ENCODE measurements at places on chromosomes 6 and 20.
A peak's percentile ranks its signal among the peaks of the same experiment; 100 is the strongest.

- DNase-seq = peak; percentile 14
Measured at GRCh38 chr6:26223228-26223627, 136.0 kb downstream of the HFE start.

DNA sequence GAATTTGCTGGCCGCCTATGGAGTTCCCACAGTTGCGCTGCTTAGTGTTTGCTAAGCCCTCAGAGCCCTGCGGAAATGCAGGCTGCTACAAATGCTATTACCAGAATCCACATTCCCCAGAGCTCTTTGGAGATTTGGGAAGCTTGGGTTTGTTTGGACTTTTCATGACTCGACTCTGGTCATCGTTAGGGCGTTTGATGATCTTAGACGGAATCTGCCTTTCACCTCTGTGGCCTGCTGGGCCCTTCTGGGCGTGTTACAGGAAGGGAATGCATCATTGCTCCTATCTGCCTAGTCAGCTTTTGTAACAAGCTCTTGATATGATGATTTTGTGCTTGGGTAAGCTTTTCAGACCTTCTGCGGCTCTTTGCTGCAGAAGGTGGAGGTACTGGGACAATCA lies 50.8 kb downstream of the EYA2 start:
- no peak for DNase-seq

GRCh38 chr20:24337069-24337468 lies 132.4 kb upstream of the SYNDIG1 start:
- no peak for DNase-seq

DNA sequence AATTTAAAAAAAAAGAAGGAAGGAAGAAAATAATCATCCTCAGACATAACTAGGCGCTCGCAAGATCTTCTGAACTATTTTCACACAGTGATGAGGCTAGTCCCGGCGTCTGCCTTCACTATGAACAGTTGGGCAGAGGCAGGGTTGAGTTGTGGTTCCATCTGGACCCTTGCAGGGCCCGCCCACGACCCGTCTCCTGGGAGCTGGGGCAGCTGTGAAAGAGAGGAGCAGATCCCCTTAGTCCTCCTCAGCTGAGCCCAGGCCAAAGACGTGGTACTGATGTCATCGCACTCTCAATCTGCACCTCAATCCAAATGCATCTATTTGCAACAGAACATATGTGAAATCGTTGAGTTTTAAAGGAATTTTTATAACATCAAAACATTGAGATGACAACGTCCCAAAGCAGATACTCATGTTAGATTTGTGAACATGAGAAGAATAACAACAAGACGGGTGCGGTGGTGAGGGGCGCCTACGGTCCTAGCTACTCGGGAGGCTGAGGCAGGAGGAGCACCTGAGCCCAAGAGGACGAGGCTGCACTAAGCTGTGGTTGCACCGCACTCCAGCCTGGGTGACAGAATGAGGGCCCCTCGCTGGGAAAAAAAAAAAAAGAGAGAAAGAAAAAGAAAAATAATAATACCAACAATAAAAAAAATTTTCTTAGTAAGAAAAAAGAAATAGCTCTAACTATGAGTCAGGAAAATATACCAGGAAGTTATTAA lies 15.3 kb downstream of the TCFL5 start:
- no peak for DNase-seq

- DNase-seq = no peak
Measured at GRCh38 chr20:33656010-33656782, 5.9 kb upstream of the C20orf144 start.

DNA sequence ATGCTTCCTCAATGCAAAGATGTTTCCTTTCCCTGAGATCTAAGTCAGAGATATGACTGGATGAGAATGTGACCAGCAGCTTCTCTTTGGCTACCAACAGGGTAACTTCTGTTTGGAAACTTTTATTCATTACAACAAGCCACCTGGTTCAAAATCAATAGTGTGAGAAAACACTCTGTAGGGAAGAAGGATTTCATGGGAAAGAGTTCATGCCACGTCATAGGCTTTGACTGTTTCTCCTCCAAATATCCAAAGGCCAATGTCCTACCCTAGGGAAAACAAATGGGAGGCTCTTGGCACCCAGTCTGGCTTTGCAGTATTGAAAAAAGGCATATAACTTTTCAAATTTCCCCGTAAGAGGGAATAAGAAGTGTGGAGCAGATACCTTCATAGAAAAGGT lies 245.5 kb downstream of the FNDC1 start:
- no peak for DNase-seq

- DNase-seq = no peak
Measured at GRCh38 chr6:128350416-128351254, 169.8 kb downstream of the PTPRK start.

- no peak for DNase-seq
Measured at GRCh38 chr6:124970763-124971162, 8.5 kb downstream of the RNF217 start.

GRCh38 chr6:84553527-84553926 lies 210.9 kb downstream of the TBX18 start:
- DNase-seq = no peak

GRCh38 chr6:145073811-145074210 lies 661.5 kb downstream of the EPM2A start:
- no peak for DNase-seq

DNA sequence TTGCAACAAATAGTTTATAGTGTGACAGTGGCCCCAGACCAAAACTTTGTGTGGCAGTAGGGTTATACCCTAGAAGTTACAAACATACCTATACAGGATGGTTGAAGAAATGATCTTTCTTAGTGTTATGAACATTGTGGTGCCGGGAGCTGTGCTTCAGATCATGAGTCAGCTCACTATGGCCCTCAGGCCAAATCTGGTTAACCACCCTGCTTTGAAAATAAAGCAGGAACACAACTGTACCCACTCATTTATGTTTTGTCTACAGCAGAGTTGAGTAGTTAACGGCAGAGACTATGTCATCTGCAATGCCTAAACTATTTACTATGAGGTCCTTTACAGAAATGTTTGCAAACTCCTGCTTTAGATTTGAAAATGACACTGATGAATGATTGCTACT lies 24.3 kb downstream of the AKAP7 start:
- DNase-seq = no peak

GRCh38 chr6:70706491-70707123 lies 38.9 kb downstream of the SMAP1 start:
- DNase-seq = peak; percentile 22

DNA sequence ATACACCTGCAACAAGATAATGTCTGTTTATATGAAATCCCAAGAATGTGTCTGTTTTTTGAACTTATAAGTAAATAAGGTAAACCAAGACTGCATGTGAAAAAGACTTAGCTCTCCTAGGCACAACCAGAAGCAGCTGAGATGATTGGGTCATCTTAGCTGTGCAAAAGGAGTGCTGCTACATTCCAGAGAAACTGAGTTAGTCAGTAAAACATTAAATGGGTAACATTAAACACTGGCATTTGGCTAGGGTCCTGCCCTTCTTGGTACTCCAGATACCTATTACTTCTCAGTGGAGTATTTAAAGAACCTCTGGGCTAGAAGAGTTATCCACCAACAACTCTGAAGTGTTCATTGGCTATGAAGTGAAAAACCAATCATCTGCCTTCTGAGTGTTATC lies 47.8 kb downstream of the ILRUN start:
- no peak for DNase-seq

- no peak for DNase-seq
Measured at GRCh38 chr20:14478126-14478525, 140.7 kb upstream of the FLRT3 start.

DNA sequence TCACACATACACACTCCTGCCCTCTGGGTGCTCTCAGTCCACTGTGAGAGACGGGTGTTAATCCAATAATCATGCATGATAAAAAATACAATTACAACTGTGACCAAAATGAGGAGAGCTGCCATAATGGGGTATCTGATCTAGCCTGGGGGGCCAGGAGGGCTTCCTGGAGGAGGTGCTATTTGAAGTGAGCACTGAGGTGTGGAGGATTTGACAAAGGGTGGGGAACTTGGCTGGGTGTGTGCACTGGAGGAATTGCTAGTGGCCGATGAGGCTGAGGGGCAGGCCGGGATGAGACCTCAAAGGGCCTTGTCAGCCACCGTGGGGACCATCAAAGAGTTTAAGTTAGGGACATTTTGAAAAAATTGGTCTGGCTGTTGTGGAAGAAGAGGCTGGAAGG lies 34.8 kb downstream of the VSTM2L start:
- no peak for DNase-seq

- no peak for DNase-seq
Measured at GRCh38 chr6:135105710-135106109, 51.1 kb upstream of the HBS1L start.

DNA sequence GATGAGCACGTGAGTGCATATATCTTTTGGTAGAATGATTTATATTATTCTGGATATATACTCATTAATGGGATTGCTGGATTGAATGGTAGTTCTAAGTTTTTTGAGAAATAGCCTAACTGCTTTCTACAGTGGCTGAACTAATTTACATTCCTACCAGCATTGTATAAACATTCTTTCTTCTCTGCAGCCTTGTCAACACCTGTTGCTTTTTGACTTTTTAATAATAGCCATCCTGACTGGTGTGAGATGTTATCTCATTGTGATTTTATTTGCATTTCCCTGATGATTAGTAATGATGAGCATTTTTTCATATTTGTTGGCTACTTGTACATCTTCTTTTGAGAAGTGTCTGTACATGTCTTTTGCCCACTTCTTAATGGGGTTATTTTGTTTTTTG lies 116.3 kb downstream of the ADTRP start:
- DNase-seq = no peak

GRCh38 chr6:170162775-170163404 lies 128.0 kb downstream of the DLL1 start:
- DNase-seq = no peak

GRCh38 chr6:53375847-53376246 lies 27.1 kb upstream of the ELOVL5 start:
- DNase-seq = no peak

DNA sequence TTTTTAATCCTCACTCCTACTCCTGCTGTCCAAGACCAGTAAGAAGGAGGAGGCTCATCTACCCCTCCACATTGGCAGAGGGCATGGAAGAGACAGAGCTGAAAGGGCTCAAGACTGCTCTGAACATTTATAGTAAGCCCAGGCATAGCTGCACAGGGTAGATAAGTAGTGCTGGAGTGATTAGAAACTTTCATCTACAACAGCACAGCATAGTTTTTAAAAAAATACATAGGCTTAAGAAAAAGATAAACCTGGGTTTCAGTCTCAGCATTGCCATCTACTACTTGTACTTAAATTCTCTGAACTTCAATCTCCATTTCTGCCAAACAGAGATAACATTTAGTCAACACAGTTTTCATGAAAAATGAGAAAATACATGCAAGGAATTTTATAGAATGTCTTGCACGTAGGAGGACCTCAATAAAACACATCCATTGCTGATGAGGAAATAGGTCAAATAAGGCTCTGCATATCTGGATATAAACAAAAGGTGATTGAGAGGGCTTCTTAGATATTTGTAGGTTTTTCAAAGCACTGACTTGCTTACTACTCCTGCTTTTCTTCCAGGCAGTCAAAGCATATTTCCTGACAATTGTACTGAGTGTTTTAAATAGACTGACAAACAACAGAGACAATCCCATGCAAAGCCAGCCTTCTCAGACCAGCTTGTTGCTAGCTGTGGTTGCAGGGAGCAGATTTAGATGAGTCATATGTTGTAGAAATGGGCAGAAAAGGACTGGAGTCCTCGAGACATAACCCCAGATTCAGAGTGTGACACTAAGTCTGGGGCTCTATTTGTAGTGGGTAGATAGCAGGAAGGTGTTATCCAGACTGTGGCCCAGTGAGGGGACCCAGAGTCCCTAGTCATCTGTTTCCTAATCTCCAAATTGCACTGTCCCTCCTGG lies 107.4 kb upstream of the TAB2 start:
- no peak for DNase-seq

- DNase-seq = no peak
Measured at GRCh38 chr6:132760256-132760655, 2.6 kb upstream of the VNN2 start.

DNA sequence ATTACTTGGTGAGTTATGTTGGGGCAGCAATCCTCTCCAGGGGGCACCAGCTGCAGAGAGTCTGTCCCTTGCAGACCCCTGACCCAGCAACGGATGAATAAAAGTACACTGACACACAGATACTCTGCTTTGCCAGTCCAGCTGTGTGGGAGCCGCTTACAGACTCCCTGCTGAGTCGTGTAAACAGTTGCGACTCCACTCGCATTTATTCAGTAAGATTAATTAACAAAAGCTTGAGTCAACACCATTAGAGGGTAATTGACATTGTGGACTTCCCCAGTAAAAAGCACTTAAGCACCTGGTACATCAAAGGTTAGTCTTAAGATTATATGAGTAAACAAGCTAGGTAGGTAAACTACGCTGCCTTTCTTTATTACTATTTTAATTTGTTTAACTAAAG lies 92.0 kb upstream of the TMEM181 start:
- peak; percentile 96 for DNase-seq

- DNase-seq = no peak
Measured at GRCh38 chr6:157665180-157665579, 157.9 kb upstream of the SNX9 start.

GRCh38 chr6:1986454-1987243 lies 258.8 kb downstream of the GMDS start:
- no peak for DNase-seq

GRCh38 chr6:14038467-14039437 lies 78.8 kb upstream of the CD83 start:
- DNase-seq = peak; percentile 2

GRCh38 chr20:15333170-15333569 lies 995.8 kb upstream of the FLRT3 start:
- no peak for DNase-seq

GRCh38 chr6:169864148-169865020 lies 113.0 kb downstream of the ERMARD start:
- DNase-seq = peak; percentile 97

- no peak for DNase-seq
Measured at GRCh38 chr20:25378189-25378883, 12.3 kb downstream of the ABHD12 start.

- DNase-seq = peak; percentile 39
Measured at GRCh38 chr6:159104163-159104925, 59.6 kb upstream of the TAGAP start.

DNA sequence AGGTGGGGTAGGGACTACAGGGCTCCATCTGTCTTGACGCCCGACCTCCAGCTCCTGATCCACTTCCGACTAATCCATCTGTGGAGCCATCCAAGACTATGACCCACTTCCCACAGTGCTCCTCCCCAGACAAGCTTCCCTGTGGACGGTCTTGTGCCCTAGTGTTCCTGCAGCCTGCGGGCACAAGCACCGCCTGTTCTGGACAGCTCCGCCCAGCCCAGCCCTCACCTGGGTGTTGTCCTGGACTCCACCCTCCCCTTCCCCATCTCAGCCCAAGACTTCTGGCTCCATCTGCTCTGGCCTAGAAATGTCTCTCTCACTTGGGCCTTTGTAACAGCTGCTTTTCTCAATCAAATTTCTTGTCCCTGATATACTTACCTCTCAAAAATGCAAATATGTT lies 102.0 kb downstream of the MAFB start:
- no peak for DNase-seq
